ENCODE measurements at places on chromosomes 1 and 21.

- no peak for DNase-seq
Observed at GRCh38 chr1:233721004-233721595, 107.2 kb downstream of the KCNK1 start.

GRCh38 chr1:160795951-160796383 lies at the start of gene LY9:
TSS of gene LY9 (plus strand) at chr1:160796174. CDS start at chr1:160796188, 14 bp downstream.
- peak; percentile 62 for DNase-seq

DNA sequence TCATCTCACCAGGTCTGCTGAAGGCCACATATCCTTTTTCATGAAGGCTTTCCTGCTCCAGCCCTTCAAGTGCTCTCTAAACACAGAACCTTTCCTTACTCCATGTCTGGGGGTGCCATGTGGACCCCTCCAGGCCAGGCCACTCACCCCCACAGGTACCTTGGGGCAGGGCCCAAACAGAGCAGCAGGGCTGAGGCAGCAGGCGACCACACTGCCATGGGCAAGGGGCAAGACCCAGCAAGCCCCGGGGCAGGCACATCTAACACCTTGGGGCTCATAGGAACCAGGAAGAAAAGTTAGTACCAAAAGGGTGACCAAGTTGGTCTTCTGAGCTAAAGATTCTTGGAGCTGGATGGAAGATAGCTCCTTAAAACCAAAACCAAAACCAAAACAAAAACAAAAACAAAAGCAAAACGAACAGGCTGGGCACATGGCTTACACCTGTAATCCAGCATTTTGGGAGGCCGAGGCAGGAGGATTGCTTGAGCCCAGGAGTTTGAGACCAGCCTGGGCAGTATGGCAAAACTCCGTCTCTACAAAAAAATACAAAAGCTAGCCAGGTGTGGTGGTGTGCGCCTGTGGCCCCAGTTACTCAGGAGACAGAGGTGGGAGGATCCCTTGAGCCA lies 63.7 kb downstream of the MRPL37 start:
- DNase-seq: no peak

- DNase-seq: no peak
Observed at GRCh38 chr1:88727205-88727604, 43.1 kb downstream of the PKN2 start.

DNA sequence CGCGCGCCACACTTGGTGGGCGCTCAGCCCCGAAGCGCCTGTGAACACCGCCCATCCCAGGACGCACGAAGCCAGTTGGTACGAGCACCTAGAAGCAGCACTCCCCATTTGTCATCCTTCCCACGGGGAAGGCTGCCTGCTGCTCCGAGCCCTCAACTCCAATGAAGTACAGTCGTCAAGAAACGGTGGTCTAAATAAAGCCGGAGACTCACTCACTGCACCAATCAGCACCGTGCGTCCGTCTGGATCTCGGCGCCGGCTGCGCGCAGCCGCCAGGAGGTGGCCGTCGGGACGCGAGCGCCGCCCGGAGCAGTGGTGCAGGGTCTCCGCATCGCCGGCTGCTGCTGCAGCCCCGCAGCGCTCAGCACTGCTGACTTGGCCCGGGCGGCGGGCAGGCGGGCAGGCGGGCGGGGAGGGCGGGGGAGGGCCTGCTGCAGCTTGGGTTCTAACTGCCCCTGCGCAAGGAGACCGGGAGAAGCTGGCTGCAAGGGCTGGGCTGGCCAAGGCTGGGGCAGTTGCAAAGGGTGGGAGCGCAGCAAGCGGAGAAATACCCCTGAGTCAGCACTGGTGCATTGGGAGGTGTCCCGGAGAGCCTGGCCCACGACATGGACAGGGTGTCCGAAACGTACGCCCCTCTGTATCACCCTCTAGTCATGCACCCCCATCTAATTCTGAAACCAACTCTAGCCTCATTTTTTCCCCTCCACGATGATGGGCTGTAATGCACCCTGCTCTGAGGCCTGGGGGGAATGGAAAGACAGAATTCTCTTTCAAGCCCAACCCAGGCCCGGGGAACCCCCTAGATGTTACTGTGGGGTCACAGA lies 35.8 kb upstream of the H6PD start:
- no peak for DNase-seq

DNA sequence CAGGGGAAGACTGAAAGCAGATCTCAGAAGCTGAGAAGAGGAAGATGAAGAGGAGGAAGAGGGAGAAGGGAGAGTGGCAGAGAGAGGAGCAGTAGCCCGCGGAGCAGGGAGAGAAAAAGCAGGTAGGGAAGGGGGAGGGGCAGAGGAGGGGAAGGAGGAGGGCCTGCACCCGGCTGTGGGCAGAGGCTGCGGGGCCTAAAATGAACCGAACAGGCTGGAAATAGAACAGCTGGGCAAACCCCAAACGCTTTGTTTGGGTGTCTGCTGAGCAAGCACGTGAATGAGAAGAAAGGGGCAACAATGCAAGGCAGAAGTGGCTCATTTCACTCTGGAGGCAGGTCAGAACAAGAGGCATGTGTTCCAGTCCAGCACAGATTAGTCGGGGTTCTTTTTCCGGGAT lies 33.5 kb downstream of the KCNC4 start:
- no peak for DNase-seq

DNA sequence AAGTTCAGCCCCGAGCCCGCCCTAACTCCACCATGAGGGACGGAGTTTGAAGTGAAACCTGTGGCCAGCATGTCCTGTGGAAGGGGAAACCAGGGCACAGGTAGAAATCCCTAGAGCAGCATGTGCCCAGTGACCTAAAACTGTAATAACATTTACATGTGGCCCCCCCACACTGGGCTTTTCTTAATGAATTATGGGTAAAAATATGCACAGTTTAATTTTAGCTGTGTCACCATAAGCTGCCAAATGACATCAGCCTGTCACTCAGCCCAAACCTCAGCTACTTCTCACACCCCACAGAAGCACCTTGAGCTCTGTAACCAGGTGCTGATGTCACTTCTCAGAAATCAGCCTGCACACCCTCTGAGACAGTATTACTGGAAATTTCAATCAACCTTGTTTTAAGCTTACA lies 50.0 kb upstream of the SLC19A1 start:
- peak; percentile 46 for DNase-seq

- DNase-seq: no peak
Observed at GRCh38 chr1:228415853-228416216, 826 bp downstream of the TRIM17 start.

GRCh38 chr1:45297666-45298356 lies 28.9 kb upstream of the HPDL start:
- DNase-seq: no peak

- DNase-seq: no peak
Observed at GRCh38 chr21:14403681-14404318, 20.9 kb upstream of the HSPA13 start.

DNA sequence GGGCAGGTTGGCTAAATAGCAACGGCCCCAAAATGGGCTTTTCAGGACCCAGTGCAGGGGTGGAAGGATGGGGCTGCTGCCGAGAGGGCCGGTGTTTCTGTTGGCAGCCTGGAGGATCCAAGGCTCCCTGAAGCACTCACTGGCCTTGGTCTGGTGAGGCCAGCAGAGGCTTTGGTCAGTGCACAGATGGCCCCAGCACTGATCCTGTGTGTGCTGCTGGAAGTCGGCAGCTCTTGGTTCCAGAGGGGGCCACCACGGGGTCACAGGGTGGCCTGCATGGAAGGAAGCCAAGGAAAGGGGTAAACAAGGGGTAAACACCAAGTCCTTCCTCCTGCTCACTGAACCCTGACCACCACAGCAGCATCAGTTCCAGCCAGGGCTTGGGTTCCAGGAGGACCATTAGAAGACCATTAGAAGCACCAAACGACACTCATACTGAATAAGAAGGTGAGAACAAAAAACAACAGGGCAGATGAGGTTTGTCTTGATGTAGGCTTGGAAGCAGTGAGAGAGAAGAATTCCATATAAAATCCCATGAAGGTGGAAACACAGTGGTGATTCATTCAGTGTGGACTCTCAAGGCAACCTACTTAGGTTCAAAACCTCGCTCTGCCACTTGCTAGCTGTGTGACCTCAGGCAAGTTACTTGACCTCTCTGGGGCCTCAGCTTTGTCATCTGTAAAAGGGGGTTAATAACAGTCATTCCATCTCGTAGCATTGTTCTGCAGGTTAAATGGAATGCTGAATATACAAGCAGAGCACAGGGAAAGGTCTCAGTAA lies 184.5 kb downstream of the RUNX1 start:
- DNase-seq: no peak
